NCI-H1930 (cell line): ENCODE measurements at places on chromosomes 12 and 14.

DNA sequence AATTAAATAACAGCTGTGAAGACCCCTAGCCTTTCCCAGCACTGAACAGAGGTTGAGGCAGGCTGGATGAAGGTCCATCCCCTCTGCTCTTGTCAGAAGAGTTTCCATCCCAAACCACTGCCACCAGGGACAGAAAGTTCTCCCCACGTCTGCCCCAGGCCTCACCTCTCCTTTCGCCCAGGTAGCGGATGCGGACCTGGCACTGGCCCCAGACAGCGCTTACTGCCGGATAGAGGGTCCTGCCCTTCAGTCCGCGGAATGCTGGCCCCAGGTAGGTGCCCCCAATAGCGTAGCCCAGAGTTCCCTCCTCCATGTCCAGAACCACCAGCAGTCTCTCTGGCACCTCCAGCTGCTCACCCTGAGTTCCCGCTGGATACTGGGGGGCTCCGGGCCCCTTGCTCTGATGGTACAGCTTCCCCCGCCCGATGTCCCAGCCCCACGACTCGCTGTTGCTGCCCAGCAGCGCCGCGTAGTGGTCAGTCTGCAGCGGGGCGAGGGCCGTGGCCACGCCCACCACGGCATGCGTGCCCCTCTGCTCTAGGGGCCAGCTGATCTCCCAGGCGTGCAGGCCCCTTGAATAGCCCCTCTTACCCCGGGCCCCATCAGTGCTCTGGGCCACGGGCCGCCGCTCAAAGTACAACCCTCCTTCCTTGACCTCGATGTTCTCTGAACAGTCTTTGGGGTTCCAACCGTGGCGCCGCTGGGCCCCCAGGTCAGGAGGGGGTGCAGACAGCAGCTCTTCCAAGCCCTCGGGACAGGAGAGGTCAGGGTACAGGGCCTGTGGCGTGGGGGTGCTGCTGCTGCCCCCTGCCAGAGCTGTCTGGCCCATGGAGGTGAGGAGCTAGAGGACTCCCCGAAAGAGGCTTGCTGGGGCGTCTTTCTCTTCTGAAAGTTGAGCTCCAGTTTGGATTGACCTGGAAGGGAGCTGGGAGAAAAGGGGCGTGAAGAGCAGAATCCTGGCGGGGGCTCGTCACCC, 742 bp downstream of the SPSB2 start:
- peak; percentile 85 for DNase-seq

DNA sequence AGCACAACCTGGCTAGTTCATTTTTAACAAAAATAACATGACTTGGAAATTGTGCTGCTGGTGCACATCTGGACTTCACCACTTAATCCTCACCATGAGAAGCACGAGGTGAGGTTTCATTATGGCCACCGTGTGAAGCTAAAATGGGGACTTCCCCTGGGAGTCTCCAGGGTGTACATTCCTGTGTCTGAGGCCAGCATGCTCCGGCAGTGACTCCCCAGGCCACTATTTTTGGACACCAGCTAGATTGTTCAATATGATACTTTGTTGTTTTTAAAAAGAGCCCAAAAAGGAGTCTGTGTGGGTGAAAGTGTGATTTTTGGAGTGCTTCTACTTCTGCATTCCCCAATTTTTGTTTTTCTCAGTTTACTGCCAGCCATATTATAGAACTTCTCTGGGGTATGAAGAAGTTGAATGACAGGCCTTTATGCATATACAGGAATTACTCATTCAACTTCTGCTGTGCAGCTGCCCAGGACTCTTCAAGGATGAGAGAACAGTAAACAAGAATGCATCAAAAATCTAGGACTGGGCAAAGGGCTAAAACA, 16.9 kb upstream of the AICDA start:
- DNase-seq = no peak

DNA sequence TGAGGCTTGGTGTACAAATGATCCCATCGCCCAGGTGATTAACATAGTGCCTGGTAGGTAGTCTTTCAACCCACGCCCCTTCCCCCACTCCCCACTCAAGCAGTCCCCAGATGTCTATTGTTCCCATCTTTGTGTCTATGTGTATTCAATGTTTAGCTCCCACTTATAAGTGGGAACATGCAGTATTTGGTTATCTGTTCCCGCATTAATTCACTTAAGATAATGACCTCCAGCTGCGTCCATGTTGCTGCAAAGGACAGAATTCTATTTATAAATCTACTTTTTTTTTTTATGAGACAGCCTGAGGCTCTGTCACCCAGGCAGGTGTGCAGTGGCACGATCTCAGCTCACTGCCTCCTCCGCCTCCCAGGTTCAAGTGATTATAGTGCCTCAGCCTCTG, 15.7 kb downstream of the SPX start:
- DNase-seq = no peak

GRCh38 chr12:57332646-57333312, 81.8 kb upstream of the STAC3 start:
- no peak for DNase-seq

- DNase-seq = peak; percentile 16
Measured at GRCh38 chr12:3199551-3200031, 122.4 kb downstream of the TSPAN9 start.

DNA sequence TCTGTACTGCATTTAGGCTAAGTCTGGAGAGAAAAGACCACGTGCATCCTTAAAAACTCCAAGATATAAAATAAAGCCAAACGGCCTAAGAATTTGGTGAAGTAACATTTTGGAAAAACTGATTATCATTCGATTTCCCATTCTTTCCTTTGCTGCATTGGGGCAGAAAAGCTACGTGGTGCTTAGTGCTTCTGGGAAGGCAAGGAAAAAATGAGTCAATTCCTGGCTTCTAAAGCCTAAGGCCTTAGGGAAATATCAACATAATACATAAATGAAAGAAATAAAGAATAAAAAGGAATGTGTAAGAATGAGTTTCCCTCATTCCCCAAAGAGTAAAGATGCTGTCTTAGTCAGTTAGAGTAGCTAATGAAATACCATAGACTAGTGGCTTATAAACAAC, 520.5 kb downstream of the GLT1D1 start:
- no peak for DNase-seq

DNA sequence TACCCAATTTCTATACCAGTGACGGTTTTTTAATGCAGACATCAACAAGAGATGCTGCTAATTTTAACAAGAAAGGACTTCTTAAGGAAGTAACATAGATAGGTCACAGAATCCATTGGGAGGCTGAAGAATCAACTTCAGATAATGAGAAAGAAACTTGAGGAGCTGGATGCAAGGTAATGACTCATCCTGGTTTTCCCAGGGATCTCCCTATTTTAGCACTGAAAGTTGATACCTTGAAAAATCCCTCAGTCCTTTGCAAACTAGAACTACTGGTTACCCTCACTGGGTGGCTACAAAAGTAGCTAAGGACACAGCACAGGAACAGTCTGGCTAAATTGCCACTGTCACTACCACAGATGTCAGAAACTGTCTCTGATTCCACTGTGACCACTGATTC, 561.9 kb downstream of the FLRT2 start:
- DNase-seq = no peak

GRCh38 chr12:66905201-66905600, 226.3 kb upstream of the GRIP1 start:
- no peak for DNase-seq

- no peak for DNase-seq
Measured at GRCh38 chr12:129067491-129067890, 214.2 kb downstream of the GLT1D1 start.

DNA sequence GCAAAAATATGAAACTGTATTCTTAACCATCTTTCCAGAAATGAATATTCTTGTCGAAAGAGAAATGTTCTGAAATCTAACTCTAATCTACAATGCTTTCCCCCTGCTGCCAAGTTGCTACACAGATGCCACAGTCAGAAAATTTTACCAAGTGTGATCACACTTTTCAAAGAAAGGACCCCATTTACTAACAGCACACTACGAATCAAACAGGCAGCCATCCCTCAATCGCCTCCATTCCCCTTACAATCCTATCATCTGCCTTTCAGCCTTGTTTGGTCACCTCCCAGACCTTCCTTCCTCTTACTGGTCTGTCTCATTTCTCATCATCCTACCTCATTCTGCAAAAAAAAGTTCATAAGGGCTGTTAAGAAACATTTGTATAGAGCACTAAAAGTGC, 190.1 kb downstream of the MED13L start:
- no peak for DNase-seq

- DNase-seq = no peak
Measured at GRCh38 chr12:125890971-125891370, 825.7 kb downstream of the AACS start.

GRCh38 chr14:92924247-92924646, 1.3 kb downstream of the CHGA start:
- no peak for DNase-seq

DNA sequence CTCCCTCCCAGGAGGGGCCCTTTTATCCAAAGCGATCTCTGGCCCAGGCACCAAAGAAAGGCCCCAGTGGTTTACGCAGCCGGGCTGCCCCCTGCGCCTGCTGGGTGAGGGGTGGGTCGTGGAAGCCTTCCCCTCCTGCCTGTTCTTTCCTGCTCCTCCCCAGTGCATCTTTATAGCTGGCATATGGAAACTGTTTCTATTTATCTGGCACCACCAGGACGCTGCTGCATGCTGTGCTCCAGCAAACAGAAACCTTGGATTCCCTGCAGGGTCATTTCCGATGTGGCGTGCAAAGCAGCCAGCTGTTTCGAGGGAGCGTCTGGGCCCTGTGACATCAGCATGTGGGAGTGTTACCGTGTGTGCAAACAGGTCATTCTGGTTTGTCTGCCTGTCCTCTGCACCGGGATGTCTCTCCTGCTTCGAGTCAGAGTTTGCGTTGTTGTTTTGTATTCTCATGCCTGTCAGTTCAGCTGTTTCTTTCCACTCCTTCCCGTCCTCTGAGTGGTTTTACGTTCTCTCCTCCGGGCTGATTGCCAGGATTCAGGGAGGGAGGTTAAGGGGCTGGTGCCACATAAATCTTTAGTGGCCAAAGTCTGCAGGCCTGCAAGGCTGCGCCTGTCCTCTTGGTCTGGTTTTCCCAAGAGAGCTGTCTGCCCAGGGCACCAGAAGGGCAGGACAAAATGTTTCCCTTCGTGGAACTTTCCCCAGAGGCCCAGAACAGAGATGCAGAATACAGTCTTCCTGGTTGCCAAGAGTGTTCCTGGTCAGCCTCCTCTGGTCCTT, 24.6 kb downstream of the TPCN1 start:
- DNase-seq = peak; percentile 23

GRCh38 chr12:26789731-26790644, 43.0 kb downstream of the ITPR2 start:
- DNase-seq = no peak

- no peak for DNase-seq
Measured at GRCh38 chr14:72986214-72986613, 40.7 kb downstream of the ZFYVE1 start.

DNA sequence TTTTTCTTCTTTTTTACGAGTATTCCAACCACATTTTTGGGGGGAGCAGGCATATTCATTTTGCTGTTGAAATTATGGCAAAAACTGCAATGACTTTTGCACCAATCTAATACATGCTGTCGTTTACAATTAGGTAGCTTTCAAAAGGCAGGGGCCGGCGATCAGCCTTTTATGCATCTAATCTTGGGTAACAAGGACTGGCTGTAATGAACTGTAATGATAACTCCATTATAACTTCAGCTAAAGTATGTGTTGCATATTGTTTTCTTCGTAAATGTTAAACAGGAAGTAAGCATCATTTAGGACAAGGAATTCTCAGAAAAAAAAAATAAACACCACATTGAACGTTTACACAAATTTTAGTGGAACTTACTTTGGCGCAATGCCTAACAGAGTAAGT, 30.3 kb upstream of the KLRF1 start:
- DNase-seq = no peak

- no peak for DNase-seq
Measured at GRCh38 chr12:67735868-67736267, 87.3 kb downstream of the DYRK2 start.

- no peak for DNase-seq
Measured at GRCh38 chr14:81434230-81434629, 34.1 kb upstream of the STON2 start.

DNA sequence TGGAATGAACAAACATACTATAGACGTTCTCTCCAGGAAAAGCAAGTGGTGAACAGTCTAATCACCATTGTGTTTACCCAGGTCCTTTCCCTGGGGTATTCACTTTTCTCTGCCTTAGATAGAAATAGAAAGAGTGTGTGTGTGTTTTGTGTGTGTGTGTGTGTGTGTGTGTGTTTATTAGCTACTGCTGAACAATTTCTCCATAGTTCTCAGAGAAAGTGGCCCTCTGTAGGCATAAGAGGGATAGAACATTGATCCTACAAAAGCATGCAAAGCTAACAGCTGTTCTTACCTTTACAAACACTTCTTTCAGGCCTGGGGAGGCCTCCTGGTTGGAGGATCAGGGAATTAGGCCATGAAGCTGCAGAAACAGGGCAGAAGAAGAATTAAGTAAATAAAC, 665.7 kb upstream of the TBX3 start:
- no peak for DNase-seq

DNA sequence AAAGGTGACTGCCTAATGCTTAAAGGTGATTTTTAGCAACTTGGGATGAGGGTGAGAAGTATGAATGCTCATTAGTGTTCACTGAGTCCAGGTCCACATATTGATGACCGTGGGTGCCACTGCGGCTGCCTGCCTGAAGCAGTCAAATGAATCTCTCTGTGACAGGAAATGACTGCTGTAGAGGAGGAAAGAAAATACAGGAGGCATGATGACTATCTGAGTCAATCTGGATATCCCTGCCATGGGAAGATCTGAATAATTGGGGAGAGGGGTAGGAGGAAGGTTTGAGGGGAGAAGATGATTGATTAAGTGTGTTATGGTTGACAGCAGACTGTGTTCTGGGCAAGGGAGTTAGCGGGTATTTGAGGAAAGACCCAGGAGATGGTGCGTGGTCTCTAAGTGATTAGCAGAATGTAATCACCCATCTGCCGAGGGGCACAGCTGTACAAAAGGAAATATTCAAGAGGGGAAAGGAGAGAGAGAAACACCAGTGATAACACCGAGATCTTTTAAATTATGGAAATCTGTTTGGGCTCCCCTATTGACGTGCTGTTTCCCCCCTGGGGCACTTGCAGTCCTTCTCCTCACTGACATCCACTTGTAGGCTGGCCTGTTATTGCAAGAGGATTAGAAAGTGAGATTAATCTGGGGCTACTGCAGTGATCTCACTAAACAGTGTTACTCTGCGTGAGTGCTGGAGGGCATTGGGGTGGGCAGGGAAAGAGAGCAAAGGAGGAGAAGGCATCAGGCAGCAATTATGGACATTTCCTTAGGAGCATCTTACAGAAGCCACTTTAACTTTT, 97.7 kb downstream of the AKAP6 start:
- DNase-seq = no peak

DNA sequence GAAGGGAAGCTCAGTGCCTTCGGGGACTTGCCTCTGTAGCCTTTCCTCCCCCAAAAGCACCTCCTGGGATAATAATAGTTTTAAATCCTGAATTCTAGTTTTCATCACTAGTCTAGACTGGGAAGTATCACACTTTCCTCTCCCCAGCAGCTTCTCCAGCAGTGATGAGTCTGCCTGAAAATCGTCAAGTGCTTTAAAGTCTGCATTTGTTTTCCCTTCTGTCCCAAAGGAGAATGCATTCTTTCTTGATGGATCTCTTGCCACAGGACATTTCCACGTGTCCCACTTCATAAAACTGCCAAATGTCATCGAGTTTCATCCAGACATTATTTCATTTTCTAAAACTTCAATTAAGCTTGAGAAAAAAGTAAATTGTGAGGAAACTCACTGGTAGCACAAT, 15.0 kb downstream of the CSRP2 start:
- DNase-seq = no peak
